T-helper 2 cell (primary cell): ENCODE measurements at places on chromosomes 11 and 22.

GRCh38 chr11:69105461-69106030 is 50.2 kb upstream of the SMIM38 start:
- DNase-seq, result no peak

DNA sequence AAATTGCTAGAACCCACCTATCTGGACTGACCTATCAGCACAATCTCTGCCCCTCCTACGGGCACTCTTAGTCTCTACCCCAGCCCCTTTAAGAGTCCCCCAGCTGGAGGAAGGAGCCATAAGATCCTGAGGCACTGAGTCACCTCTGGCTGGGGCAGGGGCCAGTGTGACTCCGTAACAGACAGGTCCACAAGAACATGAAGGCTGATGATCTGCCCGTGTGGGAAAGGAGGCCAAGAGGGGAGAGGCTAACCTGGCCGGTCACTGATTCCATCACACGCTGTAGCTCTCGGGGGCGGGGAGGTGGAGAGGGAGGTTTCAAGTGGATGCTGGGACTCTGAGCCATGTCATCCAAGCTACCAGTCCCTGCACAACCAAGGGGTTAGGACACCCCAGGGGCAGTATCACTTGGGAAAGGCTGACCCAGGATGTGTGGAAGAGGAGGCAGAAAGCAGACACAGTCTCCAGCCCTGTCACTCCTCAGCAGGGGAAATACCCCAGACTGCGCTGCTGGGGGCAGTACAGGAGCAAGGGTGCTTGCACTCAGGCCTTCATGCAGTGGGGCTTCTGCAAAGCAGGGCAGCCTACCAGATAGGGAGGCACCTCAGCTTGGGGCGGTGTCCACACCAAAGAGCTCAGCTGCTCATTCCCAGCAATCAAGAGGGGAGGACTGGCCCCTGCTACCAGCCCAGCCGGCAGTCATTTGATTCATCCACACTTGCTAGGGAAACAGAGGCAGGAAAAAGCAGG is 22.3 kb downstream of the ARHGAP1 start:
- no peak for DNase-seq

- DNase-seq, result no peak
These were observed 5.0 kb downstream of the ASCL2 start for GRCh38 chr11:2265396-2265795.

- DNase-seq, result no peak
These were observed 37.3 kb upstream of the TECTA start for GRCh38 chr11:121063728-121064127.

DNA sequence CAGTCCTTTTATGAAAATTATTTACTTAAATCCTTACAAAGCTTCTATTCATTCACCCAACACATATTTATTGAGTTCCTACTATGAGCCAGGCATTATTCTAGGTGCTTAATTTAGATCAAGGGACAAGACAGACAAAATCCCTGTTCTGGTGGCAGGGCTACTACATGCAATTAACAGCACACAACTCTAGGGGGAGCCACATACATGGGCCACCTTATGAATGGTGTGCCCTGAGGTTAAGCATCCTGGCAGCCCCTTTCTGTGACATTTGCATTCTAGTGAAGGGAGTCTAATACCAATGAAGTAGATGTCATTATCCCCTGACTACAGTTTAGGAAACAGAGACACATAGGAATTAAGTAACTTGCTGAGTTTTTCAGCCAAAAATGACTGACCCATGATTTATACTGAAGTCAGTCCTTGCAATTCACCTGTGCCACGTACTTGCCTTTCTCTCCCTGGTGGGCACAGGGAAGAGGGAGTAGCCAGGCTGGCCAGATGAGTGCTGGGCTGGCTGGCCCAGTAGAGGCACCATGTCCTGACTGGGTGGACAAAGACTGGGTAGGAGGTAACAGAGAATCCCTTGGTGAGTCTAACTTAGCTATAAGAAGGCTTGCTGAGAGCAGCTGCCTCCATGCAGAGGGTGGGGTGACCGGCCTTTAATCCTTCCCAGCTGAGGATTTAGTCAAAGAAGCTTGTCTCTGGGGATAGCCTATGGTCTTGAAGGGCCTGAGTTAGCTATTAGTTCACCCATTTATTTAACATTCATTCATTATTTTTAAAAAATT is 52.0 kb upstream of the ELF5 start:
- DNase-seq, result no peak

DNA sequence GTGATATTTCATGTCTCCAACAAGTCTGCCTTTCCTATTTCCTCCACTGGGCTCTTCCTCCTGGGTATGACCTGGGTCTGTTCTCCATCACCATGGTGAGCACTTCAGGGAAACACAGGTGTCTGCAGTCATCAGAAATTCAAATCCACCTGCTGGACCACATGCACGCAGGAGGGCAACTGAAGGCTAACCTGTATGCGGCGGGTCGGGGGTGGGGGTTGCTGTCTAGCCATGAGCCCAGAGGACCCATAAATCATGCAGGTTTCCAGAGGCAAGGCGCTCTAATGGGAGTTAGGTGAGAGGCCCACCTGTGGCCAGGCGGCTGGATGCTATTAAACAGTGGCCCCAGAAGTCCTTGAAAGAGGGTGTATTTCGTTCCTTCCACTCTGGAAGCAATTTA is 11.1 kb upstream of the PAMR1 start:
- DNase-seq, result no peak

- DNase-seq, result no peak
These were observed 12.8 kb upstream of the FGF3 start for GRCh38 chr11:69831985-69832384.

DNA sequence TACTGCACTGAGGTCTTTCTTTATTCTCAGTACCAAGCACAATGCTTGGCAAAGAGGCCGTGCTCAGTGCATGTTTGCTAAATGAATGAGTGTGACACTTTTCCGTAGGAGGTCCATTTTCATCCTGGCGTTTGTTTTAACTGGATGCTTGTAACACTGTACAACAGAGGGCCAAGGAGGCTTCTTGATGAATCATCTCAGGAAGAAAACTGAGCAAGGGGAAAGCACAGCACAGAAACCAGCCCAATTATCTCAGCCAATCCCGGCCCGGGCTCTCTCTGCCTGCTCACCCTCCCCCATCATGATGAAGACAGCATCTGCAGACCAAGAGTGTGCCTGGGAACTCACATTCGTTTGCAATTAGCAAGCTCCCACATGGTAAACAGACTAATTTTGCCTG is 570.3 kb downstream of the OPCML start:
- DNase-seq, result no peak

GRCh38 chr22:28316014-28316413 is 363.6 kb downstream of the TTC28 start:
- no peak for DNase-seq

- peak; percentile 2 for DNase-seq
These were observed 541.2 kb upstream of the API5 start for GRCh38 chr11:42770444-42771065.

GRCh38 chr22:21741059-21741458 is 5.5 kb upstream of the YPEL1 start:
- DNase-seq, result no peak

DNA sequence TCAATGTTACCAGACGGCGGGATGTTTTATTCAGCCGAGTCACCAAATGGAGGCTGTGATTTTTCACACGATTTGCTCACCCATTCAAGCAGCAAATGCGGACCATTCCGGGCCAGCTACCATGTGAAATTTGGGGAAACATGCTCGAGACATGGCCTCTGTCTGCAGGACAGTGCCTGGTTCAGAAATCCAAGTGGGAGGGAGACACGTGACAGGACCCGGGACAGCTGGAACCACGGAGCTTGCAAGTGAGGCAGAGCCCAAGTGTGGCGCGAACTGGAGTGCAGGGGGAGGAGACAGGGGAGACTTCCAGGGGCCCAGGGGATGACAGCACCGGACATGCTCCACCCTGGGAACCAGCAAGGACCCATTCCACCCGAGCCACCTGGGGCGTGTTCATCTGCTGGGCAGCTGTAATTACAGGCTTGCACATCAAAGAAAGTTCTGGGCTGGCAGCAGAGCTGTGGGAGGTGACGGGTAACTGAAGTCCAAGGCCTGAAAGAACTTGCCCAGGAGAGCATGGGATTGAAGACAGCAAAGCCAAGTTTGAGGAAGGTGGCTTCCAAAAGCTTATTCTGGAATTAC is 16.5 kb downstream of the CERK start:
- DNase-seq, result no peak

- DNase-seq, result no peak
These were observed 529.4 kb downstream of the TBC1D22A start for GRCh38 chr22:47291565-47292495.

GRCh38 chr11:16043617-16044016 is 312.7 kb downstream of the SOX6 start:
- no peak for DNase-seq

GRCh38 chr11:31649129-31649966 is 139.8 kb downstream of the ELP4 start:
- DNase-seq, result no peak

DNA sequence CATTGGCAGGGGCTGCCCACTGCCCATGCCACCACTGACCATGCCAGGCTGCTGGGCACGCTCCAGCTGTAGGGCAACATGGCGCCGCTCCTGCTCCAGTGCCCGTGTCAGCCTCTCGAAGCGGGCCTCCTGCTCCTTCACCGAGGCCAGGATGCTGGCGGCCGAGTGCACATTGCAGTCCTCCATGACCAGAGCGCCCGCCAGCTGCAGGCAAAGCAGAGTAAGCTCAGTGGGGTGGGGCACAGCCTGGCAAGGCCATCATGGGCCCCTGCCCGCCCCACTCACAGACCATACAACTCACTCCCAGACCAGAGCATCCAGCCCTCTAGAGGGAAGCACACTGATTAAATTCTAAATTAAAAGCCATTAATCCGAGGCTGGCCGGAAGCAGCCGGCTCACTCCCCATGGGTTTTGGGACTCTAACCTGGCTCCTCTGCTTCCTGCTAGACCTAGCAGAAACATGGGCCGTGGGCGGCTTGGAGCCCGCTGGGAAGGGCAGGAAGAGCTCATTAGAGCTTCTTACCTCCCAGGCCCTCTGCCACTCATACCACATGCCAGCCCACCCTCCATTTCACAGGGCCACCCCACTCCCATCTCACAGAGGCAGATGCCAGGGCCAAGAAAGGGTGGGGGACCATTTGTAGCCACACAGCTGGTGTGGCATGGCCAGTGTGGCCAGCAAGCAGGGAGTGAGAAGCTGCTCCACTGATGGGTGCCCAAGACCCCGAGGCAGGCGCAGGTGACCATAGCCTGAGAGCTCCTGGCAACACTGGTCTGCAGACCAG is 25.8 kb downstream of the ARVCF start:
- DNase-seq, result no peak

DNA sequence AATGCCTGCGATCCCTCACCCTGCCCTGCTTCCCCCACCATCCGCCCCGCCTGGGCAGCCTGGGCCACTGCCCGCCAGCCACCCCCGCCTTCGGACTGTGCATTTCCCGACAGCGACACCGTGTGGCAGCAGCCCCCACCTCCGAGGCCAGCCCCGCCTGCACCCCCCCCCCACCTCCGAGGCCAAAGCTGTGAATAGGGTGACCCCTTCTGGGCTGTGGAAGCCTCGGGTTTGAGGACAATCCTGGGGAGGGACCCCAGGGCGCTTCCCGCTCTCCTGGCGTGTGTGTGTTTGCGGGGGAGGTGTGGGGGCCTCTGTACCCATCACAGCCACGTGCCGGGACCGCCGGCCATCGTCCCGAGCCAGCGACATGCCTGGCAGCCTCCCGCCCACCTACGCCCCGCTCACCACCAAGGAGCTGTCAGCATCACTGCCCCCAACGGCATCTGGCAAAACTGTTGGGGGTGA is 33.8 kb upstream of the PPARA start:
- DNase-seq, result peak; percentile 76

DNA sequence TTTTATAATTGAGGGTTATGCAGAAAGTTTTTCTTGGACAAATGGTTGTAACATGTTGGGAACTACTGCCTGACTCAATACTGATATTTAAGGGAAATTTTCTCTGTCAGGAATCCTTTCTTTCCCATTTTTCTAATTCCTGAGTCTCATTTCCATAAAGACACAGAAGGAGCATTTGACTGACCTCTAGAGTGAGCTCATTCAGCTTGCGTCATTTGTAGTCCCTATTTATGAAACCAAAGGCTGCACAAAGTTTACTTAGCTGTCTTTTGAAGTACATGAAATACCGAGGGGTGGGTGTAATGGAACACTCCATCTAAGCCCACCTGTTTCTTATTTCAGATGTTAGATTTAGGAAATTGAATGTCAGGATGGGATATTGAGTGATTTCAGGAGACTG is 359.5 kb upstream of the C11orf87 start:
- DNase-seq, result no peak

- DNase-seq, result no peak
These were observed 13.0 kb downstream of the C11orf86 start for GRCh38 chr11:66987924-66988637.

DNA sequence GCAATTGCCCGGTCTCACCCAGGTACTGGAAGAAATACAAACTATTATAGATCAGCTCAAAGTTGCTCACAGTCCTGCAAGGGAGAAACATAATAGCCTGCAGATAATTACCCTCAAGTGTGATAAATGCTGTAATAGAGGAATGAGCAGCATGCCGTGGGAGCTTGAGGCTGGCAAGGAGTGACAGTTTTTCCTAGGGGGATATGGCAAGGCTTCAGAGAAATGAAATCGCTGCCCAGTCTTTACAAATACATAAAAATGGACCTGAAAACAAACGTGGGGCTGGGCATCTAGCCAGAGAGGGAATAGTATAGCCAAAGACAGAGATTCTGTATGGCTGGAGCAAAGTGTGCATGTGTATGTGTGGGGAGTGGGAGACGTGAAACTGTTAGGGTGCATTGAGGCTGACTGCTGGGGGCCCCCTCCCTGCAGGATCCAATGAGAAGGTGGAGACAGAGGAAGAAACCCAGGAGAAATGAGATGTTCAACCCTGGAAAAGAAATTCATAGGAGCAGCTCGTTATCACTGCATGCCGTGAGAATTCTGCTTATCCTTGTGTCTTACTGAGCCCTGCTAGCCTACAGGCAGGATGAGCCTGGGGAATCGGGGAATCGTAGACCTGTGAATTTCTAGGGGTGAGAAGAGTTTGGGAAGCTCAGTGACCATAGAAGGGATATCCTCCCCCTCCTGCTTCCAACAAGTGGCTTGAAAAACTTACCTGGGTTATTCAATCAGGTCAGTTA is 167.0 kb downstream of the LDLRAD3 start:
- DNase-seq, result no peak

- no peak for DNase-seq
These were observed 2.4 kb upstream of the MUC2 start for GRCh38 chr11:1072116-1072820.

- DNase-seq, result no peak
These were observed 3.5 kb downstream of the SPON1 start for GRCh38 chr11:13966013-13966412.
